ENCODE measurements at places on chromosomes 12 and 14.
A peak's percentile ranks its signal among the peaks of the same experiment; 100 is the strongest.

- no peak for DNase-seq
These were observed 11.8 kb downstream of the TMCC3 start for GRCh38 chr12:94638521-94638920.

- DNase-seq = peak; percentile 70
These were observed 769 bp upstream of the ZNF740 start for GRCh38 chr12:53179687-53180219.

DNA sequence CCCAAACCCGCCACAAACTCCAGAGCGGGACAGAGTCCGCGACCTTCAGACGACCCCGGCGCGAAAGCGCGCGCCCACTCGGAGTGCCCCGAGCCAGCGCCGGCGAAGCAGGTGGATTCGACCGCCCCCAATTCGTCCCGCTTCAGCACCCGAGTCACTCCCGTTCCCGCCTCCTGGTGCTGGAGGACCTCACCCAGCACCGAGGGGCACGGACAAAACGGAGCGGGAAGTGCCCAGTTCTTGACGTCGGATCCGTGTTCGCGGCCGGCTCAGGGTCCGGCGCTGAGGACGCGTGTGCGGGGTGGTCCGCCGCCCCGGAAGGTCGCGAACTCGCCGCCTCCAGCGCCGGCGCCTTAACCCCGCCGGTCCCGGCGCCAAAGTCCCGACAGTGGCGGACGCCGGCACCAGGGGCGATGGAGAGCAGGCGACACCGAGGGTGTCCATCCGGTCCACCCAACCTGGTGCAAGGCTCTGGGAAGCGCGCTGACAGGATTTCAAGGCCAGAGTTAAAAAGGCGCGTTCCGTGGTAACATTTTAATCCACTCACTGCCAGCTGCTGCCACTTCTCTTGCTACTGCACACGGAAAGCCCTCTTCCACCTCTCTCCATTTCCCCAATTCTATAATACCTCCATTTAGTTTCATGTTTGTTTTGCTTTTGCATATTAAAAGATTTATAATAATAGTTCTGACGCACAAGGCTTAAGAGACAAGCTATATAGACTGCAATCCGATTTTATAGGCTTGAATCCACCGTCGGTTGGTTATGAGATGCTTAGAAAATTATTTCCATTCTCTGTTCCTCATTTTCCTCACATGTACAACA is 240.0 kb upstream of the CPNE8 start:
- no peak for DNase-seq

DNA sequence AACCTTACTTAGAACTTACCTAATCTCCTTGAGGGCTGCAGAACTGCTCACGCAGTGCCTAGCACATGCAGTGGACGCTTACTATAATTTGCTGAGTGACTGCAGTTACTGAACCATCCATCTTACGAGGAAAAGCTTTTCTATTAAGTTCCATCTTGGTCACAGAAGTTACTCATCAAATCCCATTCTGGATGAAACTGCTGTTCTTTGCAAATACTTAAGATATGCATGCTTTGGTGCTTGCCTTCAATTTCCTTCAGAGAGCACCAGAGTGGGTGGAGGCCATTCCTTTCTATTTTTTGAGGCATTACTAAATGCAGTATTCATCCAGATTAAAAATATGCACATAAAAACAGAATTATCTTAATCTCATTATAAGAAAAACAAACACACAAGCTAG is 17.7 kb upstream of the PELI2 start:
- peak; percentile 73 for DNase-seq

GRCh38 chr12:19826980-19827550 is 387.8 kb downstream of the AEBP2 start:
- no peak for DNase-seq

DNA sequence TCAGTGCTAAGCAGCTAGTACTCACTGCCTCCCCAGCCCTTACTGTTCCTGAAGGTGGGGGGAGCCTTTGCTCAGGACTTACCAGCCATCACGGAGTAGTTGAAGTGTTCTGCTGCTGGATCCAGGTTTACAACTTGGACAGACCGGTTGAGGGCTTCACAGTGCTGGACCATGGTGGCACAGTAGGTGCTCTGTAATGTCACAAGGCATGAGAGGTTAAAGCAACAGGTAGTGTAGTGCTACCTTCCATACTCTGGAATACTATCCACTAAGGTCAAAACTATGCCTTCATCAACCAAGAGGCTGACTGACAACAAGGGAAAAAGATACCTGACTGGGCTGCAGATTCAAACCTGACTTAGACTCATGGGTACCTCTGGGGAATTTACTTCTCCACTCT is 3.0 kb downstream of the GPN3 start:
- no peak for DNase-seq

DNA sequence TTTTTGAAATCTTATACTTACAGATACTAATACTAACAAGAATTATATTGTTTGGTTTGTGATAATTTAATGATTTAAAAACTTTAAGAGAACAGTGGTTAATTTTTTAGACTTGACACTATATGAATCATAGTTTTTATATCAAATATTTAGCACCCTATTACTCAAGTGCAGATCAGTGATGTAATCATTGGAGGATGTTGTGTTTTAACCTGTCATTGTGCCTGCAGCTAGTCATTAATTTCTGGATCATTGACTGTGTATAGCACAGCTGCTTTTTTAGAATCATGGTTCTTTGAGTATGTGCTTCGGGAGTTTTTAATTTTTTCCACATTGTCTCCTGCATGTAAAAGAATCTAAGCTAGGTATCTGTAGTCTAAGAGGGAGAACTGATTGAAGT is 17.3 kb downstream of the ARID4A start:
- DNase-seq = no peak

DNA sequence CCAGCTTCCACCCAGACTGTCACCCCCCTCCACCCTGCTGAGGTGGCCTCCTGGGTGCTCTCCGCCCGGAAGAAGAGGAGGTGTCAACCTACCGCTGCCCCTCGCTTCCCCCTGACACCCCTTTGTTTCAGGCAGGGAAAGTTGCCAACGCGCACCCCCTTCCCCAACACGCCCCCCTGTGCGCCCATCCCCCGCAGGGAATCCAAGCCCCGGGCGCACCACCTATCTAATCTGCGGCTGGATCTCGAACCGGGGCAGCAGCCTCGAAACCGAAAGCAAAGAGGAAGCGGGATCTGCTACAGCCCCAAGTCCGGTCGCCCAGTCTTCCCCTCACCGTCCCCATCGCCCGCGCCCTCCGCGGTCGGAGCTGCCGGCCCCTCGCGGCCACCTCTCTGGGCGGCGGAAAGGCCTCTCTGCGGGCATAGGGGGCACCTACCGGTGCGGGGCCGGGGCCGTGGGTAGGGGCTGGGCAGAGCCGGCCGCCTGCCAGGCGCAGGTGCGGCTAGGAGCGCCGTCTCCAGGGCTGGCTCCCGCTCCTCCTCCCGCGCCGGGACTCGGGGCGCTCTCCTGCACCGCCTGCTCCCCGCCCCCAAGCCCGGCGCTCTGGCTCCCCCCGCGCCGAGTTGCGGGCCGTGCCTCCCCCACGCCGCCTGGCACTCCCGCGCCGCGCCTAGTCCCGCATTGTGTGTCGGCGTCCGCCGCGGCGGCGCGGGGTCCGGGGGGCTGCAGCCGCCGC is 18.3 kb upstream of the PLEKHH1 start:
- DNase-seq = peak; percentile 31

DNA sequence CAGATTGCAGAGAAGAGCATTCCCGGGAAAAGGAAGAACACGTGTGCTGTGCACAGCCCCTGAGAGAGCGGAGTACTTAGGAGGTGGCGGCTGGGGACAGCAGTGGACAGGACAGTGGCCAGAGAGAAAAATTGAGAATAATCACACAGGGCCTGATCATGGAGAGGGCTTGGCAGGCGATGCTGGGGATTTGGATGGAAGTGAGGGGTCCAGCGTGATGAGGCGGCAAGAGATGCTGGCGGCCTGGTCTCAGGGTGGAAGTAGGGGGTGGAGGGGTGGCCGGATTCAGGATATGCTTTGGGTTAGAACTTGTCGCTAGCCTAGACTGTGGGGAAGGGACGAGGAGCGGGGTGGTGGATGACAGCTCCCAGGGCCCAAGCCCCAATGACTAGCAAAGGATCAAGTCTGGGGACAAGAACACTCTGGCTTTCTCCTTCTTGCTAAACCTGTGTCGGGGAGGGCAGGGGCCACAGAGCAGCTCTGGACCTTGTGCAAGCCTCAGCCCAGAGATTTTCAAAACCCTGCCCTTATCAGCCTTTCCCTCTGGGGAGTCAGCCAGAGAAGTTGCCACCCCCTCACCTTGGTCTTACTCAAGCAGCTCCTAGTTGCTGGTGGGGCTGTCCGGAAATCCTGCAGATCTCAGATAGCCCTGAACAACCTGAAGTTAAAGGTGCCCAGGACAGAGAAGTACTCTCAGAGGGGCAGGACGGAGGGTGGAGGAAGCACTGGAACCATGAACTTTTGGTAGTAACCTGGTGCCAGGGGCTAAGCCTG is 1.3 kb downstream of the HVCN1 start:
- DNase-seq = no peak

DNA sequence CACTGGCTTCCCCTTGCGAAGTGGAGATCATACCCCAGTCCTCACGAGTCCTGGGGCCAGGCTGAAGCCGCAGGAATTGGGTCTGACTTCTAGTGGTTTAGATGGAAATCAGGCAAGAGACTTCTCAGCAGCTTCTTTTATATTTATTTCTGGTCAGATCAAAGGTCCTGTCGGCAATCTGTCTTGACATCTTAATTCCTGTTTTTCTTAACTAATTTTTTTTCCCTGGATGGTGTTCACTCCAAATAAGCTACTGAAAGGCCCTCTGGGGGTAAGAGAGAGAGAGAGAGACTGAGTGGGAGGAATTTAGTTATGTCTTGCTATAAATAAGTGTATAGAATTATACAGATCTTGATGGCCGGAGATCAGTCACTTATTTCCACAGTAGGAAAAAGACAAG is 698.7 kb upstream of the TBX3 start:
- no peak for DNase-seq

GRCh38 chr12:62977418-62977817 is 42.5 kb upstream of the PPM1H start:
- DNase-seq = no peak

DNA sequence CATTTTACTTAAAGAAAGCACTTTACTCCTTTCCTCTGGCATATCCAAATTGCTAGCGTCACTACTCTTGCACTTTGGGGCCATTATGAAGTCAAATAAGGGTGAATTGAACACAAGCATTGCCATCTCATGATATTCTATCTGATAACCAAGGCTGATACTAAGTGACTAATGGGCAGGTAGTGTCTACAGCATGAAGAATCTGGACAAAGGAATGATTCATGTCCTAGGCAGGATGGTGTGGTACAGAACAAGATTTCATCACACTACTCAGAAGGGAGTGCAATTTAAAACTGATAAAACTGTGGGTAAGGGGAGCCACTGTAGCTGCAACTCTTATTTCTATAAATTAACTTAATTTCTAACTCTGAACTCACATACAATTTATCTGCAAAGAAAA is 7.7 kb upstream of the SLC6A15 start:
- DNase-seq = no peak

DNA sequence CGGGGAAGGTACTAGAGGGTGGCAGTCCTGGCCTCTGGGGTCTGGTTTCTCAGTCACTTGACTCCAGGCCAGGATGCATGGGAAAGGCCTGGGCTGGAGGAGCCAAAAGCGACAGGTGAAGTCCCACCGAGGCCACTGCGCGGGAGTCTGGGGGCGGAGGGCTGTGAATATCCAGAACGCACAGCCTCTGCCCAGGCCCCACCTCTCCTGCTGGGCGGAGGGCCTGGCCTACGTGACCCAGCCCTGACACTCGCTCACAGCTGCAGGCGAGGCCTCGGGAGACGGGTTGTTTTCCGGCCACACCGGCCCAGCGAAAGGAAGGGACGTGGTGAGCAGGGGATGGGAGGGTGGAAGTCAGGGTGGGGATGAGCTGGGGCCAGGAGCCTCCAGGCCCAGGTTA is 91.2 kb downstream of the RFLNA start:
- no peak for DNase-seq

- DNase-seq = no peak
These were observed at the start of gene AICDA for GRCh38 chr12:8612629-8613028. TSS of gene AICDA (minus strand) at chr12:8612859. CDS start at chr12:8612767, 92 bp downstream.

DNA sequence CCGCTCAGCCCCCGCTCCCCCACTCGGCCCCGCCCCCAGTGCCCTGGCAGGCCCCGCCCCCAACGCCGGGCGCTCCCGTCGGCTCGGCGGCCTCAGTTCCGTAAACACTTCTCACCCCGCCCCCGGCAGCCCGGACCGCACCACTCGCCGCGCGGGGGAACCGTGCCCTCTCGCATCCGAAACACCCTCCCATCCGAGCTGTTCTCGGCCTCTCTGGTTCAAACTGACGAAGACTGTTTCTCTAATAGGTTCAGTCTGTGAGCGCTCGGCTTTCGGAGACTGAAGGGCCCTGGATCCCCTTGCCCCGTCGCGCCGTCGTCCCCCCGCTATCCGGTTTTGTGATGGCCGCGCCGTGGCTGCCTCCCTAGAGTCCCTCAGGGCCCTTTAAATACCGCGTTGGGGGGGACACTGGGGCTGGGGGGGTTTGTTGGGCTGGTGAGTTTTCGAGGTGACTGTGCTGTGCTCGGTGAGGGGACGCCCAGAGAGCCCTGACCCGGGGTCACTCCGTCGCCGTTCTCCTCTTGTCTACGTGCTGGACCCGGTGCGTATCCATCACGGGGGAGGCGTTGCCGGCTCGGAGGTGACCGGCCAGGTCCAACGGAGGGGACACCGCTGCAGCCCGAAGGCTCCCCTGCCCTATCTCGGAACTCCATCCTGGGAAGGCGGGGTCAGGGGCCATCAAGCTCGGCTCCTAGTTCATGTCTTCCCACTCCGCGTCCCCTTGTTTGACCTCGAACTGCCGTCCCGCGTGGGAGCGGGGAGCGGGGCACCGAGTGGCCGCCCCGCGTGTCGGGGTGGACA is at the start of gene TCP11L2:
TCP11L2 (plus strand) TSS at position 333 of the 801 bp plus-strand sequence. CDS start 8,343 bp downstream, outside the sequence.
- DNase-seq = peak; percentile 86

- no peak for DNase-seq
These were observed 19.3 kb downstream of the OS9 start for GRCh38 chr12:57713209-57713608.

DNA sequence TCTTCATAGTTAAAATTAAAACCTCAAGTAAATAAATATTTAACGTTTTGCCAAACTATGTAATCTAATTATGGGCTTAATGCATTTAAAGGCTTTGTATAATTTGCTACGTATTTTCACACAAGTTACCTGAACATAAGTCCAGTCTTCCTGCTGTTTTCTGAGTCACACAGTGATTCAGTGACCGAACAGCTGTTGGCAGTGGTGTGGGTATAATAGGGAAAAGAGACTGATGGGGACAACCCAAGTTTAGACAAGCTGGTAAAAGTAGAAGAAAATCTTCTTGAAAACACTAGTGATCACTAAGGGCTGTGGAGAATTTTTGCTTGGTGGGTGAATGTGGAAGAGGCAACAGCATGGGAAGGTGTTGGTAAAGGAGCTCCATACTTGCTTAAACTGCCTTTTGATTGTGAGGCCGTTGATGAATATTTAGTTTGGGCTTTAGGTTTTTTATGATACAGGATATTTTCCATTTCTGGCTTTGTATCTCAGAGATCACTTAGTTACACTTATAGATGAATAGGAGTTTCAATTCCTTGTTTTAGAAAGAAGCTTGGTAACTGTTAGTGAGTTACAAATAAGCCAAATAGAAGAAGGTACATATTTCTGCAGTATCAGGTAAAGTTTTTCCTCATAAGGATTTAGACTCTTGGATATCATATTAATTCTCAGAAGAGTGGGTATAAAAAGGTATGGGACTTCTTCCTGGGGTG is 23.9 kb downstream of the LRRK2 start:
- DNase-seq = peak; percentile 21

- no peak for DNase-seq
These were observed 151.5 kb downstream of the DERA start for GRCh38 chr12:16062611-16063010.

GRCh38 chr12:8065991-8066594 is at the start of gene C3AR1:
TSS of gene C3AR1 (minus strand) at chr12:8066359. CDS start at chr12:8060185, 6,174 bp downstream.
- DNase-seq = no peak

GRCh38 chr12:117718141-117718540 is 250.6 kb downstream of the KSR2 start:
- no peak for DNase-seq

Data from NCI-H82 (cell line).